ENCODE measurements at places on chromosomes 7 and 10.

DNA sequence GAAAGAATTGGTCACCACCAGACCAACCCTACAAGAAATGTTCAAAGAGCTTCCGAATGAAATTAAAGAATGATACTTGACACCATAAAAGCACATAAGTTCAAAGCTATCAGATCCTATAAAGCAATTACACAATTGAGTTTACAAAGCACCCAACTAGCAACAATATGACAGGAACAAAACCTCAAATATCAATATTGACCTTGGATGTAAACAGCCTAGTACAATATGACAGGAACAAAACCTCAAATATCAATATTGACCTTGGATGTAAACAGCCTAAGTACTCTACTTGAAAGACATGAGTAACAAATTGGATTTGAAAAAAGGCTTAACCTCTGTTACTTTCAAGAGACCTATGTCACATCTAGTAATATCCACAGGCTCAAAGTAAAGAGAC, 1201.4 kb downstream of the XPNPEP1 start:
- DNase-seq: no peak

- no peak for DNase-seq
Observed at GRCh38 chr7:22393913-22394729, 37.2 kb upstream of the RAPGEF5 start.

DNA sequence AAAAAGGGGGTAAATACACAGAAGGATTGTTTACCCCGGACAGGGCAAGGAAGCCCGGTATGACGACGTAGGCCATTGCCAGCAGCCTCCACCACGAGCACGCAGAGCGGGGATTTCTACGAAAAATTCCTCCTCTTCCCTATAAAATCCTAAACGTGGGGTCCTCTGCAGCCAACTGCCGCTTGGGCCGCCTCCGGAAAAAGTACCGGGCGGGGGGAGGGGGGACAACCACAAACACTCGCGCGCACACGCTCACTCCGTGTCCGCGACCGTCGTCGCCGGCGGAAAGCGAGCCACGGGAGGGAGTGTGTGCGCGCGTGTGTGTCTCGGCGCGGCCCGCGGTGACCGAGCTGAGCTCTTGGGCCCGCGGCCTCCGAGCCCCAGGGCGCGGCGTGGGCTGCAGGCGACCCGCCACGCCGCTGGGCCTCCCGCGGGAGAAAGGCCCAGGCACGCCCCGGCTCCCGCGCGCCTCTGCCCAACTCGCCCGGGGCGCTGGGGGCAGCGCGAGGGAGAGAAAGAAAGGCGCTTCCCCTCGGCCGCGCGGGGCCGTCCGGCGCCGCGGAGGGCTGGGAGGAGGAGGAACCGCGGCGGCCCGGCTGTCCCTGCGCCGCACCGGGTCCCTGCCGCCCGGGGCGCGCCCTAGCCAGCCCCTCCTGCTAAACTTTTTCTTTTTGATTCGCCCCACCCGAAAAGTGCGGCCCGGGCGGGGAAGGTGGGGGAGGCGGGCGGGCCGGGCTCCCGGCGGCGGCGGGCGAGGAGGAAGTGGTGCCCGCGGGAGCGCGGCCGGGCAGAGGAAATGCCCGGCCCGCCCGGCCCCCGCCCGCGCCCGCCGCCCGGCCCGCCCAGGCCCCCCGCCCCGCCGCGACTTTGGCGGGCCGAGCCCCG, 1.5 kb downstream of the CTBP2 start:
- DNase-seq: no peak

DNA sequence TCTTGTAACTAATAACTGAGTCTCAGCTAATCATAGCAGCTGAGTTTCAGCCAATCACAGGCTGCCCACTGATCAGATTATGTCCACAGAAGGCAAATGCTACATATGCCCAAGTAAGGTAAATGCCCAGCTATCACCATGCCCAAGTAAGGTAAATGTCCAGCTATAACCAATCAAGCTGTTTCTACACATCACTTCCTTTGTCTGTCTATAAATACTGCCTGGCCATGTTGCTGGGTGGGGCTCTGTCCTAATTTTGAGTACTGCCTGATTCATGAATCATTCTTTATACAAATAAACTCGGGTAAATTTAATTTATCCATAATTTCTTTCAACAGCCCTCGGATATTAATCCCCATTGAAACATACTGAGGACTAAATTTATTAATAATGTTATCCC, 312.4 kb downstream of the CACNA2D1 start:
- DNase-seq: no peak

- DNase-seq: no peak
Observed at GRCh38 chr7:6365451-6365850, 82.3 kb downstream of the DAGLB start.

DNA sequence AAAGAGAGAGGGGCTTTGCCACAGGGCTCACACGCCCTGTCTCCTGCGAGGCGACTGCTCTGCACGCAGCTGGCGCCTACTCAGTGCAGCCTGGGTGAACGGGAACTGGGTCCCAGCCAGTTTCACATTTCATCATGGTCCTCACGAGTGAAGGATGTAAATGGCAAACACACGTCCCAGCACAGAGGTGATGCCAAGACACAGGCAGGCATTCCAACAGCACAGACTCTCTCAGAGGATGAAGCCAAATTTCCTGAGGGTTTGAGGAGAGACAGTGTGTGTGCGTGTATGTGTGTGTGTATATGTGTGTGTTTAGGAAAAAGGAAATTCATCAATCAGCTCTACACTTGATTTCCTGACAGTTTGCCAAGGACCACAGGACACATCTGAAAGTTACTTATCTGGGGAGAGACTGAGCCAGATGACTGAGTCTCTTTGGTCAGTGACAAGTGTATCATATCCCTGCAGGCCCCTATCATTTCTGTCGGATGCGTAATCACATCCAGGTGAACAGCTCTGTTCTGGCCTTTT, 53.9 kb downstream of the CHST15 start:
- no peak for DNase-seq

DNA sequence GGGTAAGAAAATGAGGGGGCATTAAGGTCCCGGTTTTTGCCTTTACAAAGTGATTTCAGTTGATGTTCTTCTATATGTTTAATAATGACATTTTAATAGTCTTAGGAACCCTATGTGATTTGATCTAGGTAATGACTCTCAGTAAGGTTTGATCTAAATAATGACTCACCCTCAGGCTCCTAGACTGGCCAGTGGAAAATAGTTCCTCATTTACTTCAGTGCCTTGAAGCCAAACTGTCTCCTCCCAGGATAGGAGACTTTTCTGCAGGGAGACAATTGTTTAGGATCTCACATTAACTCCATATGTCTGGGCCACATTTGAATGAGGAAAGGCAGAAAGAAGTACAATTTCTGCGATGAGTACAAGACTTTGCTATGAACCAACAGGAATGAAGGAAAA, 1331.9 kb downstream of the XPNPEP1 start:
- no peak for DNase-seq

- no peak for DNase-seq
Observed at GRCh38 chr7:46206476-46207060, 285.5 kb upstream of the IGFBP3 start.

DNA sequence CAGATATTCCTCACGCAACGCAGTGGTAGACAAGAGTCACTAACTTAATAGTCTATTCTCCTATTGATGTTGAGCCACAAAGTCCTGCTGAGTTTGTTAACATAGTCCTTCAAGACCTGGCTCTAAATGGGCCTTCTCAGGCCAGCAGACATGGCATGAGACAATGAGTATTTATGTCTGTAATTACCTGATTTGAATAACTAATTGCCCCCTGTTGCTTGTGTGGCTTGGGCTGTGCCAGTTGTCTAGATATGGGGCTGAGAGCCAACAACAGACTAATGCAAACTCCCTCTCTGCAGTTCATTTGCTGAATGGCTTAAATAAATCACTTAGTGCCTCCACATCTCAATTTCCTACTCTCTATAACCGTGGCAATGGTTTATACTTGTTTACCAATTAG, 65.5 kb upstream of the VWC2 start:
- DNase-seq: no peak

DNA sequence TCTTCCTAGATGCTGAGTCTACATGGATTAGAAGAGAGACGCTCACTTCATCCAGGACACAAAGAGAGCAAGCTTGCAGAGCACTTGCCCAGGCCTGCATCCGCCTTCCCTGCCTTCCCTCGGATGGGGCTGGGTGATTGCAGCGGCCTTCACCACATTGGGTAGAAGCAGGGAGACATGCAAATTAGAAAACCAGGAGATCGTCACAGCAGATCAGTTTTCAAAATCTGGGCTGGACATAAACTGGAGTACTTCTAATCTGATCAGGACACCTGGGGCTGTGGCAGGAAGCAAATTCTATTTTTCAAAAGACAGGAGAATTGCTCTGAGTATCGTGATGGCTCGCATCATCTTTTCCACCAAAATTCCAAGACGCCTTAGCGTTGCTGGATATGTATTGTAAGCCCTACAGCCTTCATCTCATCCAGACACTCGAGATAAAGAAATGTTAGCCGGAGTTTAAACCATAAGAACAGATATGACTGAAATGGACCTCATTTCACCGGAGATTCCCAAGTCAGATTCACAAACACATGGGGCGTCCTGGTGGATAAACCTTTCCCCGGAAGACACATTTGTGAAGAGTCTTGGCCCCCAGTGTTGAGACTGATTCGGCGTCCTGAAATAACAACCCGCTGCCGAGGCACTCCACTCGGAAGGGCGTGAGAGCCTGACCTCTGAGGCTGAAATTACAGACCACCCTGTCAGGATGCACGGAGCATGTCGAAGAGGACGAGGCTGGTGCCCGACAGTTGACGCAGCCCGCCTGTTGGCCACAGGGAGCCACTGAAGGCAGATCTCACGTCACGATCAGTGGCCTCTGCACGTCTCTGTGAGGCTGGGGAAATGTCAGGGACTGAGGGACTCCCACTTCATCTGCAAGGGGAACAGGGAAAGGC, 91.2 kb upstream of the PARD3 start:
- peak; percentile 63 for DNase-seq

DNA sequence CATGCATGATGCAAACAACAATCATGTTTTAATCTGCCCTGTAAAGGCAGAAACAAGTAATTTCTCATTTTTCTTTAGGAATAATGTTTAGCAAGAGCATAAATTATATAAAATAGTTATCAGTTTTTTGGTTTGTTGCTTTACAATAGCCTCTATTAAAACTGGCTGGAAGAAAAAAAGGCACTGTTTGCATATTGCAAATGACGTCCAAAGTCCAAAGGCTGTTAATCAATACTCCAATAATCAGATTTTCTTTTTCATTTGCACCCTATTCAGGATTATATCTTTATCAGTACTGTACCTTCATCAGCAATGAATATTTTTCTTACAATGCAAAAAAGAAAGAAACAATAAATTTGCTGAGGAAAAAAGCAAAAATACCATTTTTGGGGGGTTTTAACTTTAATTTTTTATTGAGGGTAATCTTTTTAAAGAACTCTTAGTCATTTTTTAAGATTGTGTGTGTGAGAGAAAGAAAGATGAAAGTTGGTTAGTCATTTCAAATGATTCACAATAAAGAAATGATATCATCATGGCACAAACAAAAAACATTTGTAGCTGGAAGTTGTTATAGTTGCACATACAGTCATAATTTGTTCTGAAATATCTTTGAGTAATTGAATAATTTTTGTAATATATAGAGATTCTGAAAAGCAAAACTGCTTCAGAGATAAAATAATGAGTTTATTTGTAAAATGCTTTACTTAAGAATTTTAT, 44.4 kb upstream of the AKR1C2 start:
- DNase-seq: no peak

GRCh38 chr10:25725917-25726716, 207.9 kb upstream of the MYO3A start:
- no peak for DNase-seq

DNA sequence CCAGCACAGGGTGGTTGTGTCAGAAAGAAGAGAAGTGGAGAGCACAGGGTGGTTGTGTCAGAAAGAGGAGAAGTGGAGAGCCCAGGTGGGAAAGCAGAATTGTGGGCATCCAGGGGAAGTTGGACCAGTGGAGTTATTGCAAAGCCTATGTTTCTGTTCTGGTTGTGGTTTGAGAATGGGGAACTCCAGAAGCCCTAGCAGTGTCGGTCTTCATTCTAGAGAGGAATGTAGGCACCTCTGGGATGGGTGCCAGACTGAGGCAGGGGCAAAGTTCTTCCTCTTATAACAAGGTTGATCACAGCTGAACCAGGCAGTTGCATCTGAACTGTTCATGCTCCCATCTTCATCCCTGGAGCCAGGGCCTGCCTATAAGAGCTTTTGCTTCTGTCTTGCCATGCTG, 954 bp downstream of the FSCN3 start:
- DNase-seq: no peak

- DNase-seq: no peak
Observed at GRCh38 chr10:47013507-47014154, 102.4 kb downstream of the PTPN20 start.

DNA sequence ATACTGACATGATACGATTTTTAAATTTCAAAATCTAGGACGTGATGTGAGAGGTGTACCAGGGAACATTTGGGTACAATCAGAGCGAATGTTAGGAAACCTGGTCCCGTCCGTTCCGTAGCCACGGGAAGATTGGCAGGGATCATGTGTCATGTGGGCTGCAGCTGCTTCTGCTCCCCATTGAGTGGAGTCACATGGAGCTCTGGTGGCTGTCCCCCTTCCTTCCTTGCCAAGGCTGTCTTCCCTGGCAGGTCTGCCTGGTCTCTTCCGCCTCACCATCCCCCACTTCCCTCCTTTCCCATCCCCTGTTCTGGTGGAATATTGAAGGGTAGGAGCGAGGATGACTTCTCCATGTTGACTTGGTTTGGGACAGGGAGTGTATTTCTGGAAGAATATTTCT, 33.8 kb upstream of the FAM180A start:
- no peak for DNase-seq

DNA sequence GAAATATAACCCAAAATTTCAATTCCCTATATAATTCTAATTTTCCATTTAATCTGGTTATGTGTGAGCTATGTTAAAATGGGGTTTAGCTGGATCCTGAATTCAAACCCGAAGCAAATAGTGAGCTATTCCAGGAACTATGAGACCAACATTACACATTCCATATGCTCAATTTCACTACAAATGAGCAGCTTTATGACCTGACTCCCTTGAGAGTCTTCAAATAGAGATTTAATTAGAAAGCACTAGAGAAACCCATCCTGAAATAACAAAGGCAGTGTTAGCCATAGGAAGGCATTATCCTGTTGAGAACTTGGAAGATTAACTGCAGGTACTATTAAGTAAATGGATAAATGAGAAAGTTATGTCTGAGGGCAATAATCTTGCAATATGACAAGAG, 890.0 kb downstream of the GRM8 start:
- no peak for DNase-seq

GRCh38 chr10:119207713-119208552, 562 bp downstream of the GRK5 start:
- DNase-seq: peak; percentile 49

All from NCI-H510A (cell line).